ENCODE measurements at places on chromosomes 1 and 21. TPM values are rescaled to one million over a fixed set of nuclear protein-coding genes. Genes with fewer than 3 reads are reported as not detected.

DNA sequence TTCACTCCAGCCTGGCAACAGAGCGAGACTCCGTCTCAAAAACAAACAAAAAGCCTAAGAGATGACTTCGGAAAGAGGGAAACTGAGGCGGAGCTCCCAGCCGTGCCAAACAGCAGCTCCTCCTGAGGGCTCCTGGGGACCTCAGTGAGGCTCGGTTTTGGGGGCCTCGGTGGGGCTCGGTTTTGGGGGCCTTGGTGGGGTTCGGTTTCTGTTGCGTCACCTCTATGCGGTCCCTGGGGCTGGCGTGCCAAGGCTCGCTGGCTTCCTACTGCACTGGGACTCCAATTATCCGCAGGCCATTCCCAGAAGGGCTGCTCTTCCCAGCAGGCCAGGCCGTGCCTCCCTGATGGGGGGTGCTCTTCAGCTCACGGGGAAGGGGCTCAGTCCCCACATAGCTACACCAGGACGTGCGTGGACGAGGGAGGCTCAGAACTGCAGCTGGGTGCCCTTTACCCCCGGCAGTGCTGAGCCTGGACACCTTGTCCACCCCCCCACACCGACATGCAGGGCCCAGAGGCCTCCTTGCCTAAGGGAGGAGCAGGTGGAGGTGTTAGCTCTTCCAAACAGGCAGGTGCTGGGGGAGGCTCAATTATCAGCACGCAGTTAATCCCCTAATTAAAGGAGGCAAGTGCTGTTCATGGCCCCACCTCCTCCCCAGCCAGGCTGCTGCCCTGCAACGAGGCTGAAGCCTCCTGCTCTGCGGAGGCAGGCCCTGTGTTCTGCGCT lies 5.1 kb upstream of the C1orf159 start:
- no peak for DNase-seq

- DNase-seq = no peak
These were observed 989.5 kb downstream of the MRPL39 start for GRCh38 chr21:24617819-24618218.

TMEM82 gene
- total RNA-seq = not detected

PCNX2 gene
- total RNA-seq = 26.8 TPM

PLPP3 gene
- total RNA-seq = 61.8 TPM

TLR5 gene
- total RNA-seq = 3.8 TPM
